ENCODE measurements at places on chromosomes 5 and 9. TPM values are rescaled to one million over a fixed set of nuclear protein-coding genes. Genes with fewer than 3 reads are reported as not detected.

Gene KIF4B
- 0.10 TPM for polyA plus RNA-seq

DNA sequence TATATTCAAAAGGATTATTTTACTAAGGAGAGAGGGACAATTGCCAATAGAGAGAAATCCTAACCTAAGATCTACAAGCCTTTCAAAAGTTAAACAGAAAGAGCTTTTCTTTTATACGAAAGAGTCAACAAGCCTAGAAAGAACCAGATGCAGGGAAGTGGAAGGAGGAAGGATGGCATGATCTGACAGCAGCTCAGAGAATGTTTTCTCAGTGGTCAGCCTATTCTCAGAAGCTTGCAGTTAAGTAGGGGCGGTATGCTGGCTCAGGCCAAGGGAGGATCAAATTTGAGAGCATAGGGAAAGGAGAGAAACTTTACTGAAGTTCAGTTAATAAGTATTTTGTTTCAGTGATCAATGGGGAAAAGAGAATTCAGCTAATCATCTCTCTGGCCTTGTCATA, 88.0 kb upstream of the FTMT start:
- no peak for DNase-seq

GRCh38 chr9:14883310-14883944, 26.8 kb downstream of the FREM1 start:
- no peak for DNase-seq

Gene NTNG2
- 1.2 TPM for polyA plus RNA-seq

DNA sequence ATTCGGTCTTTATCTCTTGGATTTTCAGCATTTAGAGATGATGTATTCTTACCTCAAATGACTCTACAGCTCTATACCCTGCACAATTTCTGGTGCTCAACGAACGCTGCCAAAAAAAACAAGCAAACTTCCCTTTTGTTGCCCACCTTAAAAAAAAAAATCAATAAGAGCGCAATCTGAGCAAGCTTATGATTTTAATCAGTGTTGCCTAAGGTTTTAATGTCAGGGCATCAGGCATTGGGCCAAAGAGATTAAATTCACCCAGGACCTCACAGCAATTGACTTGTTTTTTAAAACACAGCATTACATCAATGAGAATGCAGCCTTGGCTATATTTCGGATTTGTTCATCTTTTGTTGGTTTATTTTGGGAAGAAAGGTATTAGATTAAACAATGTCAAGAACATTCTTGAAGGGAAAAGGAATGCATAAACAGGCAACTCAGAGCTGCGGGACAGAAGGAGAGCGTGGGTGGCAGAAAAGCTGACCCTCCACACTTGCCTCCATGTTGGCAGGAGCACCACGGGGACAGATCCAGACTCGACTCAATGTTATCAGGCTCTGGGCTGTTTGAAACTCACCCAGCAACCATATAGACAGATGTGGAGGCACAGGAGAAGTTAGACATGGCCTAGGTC, 127.5 kb upstream of the DAPK1 start:
- no peak for DNase-seq

DNA sequence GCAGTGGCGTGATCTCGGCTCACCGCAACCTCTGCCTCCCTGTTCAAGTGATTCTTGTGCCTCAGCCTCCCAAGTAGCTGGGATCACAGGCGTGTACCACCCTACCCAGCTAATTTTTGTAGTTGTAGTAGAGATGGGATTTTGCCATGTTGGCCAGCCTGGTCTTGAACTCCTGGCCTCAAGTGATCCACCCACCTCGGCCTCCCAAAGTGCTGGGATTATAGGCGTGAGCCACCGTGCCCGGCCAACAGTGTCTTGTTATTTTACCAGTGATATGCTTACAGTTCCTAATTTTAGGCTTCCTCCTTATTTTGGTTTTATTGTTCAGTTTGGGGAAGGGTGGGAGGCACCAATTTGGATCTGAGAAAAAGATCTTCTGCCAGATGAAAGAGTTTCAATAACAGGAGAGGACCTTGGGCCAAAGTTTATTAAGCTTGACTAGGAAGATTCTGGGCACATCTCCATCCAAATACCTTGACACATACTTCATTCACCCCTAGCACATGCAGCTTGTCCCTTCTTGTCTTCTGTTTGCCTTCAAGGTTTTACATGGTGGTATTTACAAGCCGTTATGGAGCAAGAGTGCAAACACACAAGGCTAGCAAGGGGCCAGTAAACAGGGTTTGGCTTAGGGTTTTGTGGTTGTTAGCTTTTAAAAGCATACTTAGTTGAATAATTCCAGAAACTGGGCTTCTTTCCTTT, 168.1 kb upstream of the DMRT1 start:
- no peak for DNase-seq

DNA sequence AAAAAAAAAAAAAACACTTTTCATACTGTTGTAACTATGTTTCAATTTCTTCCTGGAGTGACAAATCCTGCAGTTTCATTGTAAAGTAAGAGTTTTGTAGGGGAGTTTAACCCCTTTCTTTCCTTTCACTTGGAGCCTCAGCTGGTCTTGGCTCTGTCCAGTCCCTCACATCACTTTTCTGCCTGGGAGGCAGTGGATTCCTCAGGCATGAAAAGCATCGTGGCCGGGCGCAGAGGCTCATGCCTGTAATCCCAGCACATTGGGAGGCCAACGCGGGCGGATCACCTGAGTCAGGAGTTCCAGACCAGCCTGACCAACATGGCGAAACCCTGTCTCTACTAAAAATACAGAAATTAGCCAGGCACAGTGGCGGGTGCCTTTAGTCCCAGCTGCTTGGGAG, 45.6 kb upstream of the MYO10 start:
- DNase-seq: no peak

Gene MACIR
- 12.0 TPM for polyA plus RNA-seq

DNA sequence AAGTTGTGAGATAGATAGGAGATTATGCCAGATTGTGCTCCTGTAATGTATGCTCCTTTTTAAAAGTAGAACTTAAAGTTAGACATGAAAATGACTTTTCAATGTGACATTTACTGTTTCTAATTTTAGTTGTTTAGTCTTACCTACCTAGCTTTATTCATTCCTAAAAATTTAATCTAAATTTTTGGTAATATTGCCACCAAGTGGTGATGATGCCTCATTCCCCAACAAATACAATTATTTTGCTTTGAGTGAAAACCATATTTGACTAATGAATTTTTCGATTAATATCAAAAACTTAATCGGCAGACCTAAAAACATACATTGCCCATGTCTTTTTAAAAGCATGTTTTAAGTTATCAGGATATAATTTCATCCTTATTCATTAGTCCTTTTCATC, 25.6 kb downstream of the PPWD1 start:
- no peak for DNase-seq

DNA sequence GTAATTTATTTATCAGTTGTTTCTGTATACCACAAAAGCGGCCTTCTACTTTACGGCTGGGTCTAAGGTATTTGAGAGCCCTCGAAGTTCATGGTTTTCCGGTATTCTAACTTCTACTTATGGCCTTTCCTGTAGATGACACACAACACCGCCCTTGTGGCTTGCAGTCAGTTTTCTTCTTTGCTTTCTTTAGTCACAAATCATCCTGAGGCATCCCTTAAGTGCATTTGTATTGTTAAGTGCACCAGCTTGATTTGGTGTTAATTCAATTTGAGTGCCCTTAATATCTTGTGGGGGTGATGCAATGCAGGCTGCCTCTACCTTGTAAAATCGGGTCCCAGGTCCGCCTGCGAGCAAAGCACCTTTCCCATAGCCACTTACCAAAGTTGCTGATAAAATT, 511.9 kb downstream of the CCDC171 start:
- no peak for DNase-seq

DNA sequence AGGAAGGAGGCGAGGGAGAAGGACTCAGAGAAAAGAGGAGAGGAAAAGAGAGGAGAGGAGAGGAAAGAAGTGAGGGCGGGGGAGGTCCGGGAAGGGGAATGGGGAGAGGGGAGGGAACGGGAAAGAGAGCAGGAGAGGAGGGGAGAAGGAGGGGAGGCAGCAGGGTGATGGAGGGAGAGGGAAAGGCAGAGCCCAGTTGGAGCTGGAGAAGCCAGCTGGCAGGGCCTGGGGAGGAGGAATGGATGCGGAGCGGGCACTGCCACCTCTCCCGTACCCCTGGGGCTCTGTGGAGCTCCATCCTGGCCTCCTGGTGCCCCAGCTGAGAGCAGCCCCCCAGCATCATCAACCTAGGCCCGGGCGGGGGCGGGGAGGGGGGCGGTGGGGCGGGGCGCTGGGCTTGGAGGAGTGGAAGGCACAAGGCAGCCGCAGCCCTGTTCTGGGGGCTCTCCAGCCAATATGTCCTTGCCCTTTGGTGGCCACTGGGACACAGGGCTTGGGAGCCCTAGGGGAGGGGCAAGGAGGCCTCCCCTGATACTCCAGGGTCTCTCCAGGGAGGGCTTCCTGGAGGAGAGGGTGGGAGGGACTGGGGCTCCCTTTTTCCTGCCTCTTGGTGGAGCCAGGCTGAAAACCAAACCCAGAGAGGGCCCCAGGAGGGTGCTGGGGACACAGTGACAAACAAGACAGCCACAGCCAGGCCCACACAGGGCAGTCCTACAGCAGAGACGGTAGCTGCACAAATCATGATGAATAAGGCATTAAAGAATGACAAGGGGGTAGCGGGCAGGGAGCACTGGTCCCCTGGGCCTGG, 123.7 kb downstream of the C9orf50 start:
- no peak for DNase-seq

- DNase-seq: no peak
These were observed 3.0 kb downstream of the CMYA5 start for GRCh38 chr5:79692596-79692995.

DNA sequence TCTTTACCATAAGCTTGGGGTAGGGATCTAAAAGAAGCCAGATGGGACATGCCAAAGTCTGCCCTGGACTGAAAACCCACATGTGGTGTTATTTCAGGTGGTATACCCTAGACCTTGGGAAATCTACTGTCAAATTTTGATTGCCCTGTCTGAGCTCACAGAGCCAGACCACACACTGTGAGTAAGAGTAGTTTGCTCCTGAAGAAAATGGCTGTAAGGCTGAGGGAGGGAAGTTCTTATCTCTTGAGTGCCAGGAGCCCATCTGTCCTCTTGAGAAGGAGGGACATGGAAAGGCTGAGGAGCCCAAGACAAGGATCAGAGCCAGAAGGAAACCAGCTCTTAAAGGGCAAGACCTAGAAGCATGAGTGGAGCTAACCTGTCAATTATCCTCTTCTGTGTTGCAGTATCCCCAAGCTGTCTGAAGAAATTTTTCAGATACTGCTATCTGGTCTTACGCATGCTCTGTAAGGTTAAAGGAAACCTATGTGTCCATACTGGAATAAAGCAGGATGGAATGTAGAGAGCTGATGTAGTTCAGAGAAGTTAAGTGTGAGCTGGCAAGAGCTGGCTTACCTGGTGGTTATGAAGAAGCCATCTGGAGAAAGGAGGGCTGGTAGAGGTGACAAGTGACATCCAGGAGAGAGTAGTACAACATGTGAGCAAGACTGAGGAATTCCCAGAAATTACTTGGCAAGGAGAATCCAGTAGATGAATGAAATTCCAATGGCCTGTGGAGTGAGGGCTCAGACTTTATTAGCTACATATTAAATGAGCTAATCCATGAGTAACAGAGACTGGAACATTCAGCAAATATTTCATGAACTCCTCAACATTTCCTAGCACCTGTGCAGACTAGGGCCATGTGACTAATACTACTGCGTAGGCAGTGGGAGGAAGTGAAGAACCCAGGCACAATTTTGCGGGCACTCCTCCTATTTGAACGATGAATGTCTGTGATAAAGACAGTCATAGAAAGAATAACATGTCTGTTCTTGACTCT, 389.1 kb upstream of the KIF2A start:
- no peak for DNase-seq

DNA sequence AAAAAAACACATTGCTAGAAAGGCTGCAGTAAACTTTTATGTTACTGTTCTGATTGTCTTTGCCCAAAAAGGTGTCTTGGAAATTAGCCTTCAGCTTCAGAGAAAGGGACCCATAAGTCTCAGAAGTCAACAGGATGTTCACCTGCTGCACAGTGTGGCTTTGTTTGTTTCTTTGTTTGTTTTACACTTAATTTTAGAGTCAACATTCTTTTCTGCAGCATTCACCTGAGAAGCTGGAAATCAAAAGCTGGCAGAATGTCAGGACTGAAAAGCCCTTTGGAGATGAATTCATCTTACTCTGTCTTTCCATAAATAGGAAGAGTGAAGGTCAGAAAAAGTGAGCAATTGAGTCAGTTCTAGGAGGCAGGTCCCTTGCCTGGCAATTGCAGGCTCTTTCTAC, 170.0 kb downstream of the PAPPA start:
- DNase-seq: no peak

- no peak for DNase-seq
These were observed 88.5 kb downstream of the SUSD1 start for GRCh38 chr9:112086627-112087026.

Gene BARX1
- not detected for polyA plus RNA-seq

GRCh38 chr9:34633851-34634550, 3.6 kb downstream of the SIGMAR1 start:
- no peak for DNase-seq

DNA sequence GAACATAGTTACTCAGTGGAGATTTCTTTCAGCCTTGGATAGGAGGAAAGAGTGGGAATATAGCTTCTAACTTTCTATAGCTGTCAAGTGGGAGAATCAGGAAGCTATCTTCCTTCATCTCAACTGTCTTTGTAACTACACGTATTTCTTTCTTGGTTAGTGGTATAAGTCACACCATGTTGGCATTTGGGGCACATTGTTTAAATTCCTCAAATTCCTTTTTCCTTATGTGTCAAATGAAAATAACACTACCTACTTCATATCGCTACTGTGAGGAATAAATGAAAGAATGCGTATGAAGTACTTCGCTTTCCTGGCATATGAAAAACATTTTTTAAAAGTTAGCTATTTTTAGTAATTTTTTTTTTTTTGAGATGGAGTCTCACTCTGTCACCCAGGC, 1082.5 kb upstream of the WWC1 start:
- no peak for DNase-seq

DNA sequence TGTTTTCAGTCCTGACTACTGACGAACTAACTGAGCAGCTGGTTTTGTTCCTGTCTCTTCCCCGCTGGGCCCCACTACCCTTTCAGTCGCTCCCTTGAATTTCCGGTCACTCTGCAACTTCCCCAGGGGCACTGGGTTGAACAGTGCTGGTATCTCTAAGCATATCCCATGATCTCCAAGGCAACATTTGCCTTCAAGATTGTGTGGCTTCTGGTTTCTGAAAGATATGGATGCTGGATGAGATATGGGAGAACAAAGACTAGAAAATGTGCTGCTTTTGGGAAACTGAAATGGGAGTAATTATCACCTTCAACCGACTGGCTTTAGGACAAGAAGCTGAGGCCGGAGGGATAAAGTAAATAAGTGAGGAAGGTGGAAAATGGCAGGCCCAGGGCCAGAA, 258.2 kb upstream of the PIK3R1 start:
- no peak for DNase-seq

Gene FREM1
- 41.9 TPM for polyA plus RNA-seq
